ENCODE measurements at places on chromosomes 13 and 19.

- no peak for DNase-seq
Observed at GRCh38 chr19:16649734-16650133, 10.2 kb downstream of the SMIM7 start.

DNA sequence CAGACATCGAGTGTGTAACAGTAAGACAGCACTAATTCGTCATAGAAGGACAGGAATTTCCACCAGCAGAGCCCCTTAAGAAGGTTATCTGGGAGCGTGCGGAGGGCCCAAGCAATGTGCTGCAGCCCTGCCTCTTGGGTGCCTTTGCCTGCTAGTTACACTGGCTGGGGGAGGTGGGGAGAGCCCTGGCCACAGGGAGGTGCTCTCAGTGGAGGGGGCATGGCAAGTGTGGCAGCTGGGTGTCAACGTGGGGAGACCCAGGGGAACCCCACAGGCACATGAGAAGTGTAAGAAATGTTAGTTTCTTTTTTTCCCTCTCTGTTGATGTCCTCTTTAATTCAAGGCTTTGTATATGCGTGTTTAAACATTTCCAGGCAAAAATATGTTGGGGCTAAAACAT is 50.9 kb upstream of the TMTC4 start:
- DNase-seq, result no peak

- DNase-seq, result no peak
Observed at GRCh38 chr19:34494601-34495000, 13.0 kb downstream of the WTIP start.

- no peak for DNase-seq
Observed at GRCh38 chr13:111850458-111850857, 216.5 kb upstream of the SOX1 start.

- DNase-seq, result no peak
Observed at GRCh38 chr19:54188215-54188871, 1.0 kb downstream of the MBOAT7 start.

- DNase-seq, result no peak
Observed at GRCh38 chr19:46791944-46792343, 3.5 kb upstream of the SLC1A5 start.

DNA sequence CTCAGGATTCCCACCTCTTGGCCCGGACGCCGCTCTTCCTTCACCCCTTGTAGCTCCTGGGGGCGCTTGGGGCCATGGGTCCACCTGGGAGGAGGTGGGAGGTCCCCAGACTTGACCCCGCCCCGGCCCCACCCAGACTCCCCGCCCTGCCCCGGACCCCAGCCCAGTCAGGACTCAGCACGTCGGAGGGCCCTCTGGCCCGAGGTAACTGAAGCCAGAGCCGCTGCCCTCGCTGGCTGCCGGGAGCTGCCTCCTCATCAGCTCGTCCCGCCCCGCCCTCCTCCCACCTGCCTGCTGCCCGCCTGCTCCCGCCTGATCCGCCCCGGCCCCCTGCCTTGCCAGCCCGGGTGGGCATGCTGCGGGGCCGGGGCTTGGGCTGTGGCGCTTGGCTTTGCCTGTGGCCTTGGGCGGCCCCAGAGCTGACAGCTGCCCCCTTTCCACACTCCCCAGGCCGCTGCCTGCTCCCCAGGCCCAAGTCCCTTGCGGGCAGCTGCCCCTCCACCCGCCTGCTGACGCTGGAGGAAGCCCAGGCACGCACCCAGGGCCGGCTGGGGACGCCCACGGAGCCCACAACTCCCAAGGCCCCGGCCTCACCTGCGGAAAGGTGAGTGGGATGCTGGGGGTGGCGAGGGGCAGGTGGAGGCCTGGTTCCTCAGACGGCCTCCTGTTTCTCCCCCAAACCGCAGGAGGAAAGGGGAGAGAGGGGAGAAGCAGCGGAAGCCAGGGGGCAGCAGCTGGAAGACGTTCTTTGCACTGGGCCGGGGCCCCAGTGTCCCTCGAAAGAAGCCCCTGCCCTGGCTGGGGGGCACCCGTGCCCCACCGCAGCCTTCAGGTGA is 9.4 kb downstream of the ARHGAP33 start:
- no peak for DNase-seq

- DNase-seq, result no peak
Observed at GRCh38 chr13:88461272-88462009, 790.3 kb downstream of the SLITRK5 start.

- peak; percentile 21 for DNase-seq
Observed at GRCh38 chr19:1136201-1136600, 32.4 kb downstream of the GPX4 start.

GRCh38 chr19:11324748-11325389 is 14.6 kb downstream of the RAB3D start:
- no peak for DNase-seq

DNA sequence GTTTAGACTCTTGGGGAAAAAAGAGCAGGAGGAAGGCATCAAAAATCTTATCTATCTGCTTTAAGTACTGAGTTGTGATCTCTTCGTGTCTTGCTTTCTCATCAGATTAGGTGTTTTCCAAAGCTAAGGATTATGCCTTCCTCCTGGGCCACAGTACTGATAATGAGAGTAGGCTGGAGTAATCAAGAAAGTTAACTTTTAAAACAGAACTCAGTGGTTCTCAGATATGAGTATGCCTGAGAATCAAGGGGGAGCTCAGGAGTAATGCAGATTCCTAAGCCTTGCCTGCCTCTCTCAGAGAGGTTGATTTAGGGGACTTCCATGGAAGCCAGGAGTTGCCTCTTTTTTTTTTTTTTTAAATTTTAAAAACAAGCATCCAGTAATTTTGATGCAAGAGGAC is 23.5 kb downstream of the CDADC1 start:
- DNase-seq, result no peak

GRCh38 chr13:29605860-29606526 is 10.5 kb upstream of the SLC7A1 start:
- DNase-seq, result no peak

- DNase-seq, result peak; percentile 67
Observed at GRCh38 chr19:1568320-1569019, at the start of gene MEX3D. Gene MEX3D (minus strand): TSS chr19:1568325. CDS start chr19:1568058, 267 bp downstream.

DNA sequence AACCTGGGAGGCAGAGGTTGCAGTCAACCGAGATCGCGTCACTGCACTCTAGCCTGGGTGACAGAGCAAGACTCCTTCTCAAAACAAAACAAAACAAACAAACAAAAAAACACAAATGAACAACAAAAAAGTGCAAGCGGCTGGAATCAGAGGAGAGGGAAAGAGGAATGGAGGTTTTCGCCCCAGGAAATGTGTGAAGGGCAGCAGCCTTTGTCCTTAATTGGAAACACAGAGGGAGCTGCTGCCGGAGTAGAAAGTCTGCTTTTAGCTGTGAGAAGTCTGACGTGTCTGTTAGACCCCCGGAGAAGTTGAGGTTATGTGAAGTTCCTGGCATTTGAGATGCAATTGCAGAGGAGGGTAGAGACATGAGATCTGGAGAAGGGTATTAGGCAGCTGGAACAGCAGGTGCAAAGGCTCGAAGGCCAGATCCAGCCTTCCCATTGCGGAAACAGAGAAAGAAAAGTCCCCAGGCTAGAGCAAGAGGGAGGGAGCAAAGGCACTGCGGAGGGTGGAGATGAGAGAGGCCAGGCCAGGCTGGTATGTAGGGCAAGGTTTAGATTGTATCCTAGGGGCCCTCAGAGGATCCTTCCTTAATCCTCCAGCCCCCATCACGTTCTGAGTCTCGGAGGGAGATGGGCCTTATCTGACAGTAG is 473 bp downstream of the TMIGD2 start:
- no peak for DNase-seq

DNA sequence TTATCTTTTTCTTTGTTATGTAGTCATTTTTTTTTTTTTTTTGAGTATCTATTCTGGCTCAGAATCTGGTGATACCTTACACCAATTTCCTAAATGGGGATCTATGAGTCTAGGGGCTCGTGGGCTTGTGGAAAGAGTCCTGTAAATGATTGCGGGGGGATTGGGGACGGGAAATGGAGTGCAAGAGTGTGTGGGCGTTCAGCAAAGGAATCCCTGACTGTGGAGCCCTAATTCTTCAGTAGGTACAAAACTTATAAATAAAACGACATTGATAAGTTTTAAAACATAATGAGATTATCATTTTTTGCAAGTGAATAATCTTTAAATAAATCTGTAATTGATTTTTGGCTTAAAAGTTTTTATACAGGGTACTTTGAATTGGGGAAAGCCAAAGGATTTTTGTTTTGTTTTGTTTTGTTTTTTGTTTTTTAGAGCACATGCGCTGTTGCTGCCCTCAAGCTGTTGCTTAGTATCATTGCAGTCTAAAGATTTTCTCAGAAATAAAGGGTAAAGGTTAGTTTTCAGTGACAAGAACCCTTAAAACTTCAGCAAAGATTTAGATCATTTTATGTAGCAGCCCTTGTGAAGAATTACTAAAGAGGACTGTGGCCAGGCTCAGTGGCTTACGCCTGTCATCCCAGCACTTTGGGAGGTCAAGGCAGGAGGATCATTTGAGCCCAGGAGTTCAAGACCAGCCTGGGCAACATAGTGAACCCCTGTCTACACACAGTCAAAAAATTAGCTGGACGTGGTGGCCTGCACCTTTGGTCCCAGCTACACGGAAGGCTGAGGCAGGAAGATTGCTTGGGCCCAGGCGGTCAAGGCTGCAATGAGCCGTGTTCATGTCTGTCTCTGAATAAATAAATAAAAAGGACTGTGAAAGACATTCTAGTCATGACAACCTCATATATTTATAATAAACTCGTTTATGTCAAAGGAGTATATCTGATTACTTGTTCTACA is 1.7 kb downstream of the ERCC5 start:
- DNase-seq, result peak; percentile 35

- DNase-seq, result no peak
Observed at GRCh38 chr19:28377077-28377476, 835.9 kb downstream of the UQCRFS1 start.

- no peak for DNase-seq
Observed at GRCh38 chr13:99356262-99357091, 49.3 kb upstream of the GPR183 start.

- no peak for DNase-seq
Observed at GRCh38 chr13:60148918-60149317, 14.8 kb downstream of the DIAPH3 start.

- DNase-seq, result no peak
Observed at GRCh38 chr19:19568802-19569756, 31.0 kb downstream of the CILP2 start.

DNA sequence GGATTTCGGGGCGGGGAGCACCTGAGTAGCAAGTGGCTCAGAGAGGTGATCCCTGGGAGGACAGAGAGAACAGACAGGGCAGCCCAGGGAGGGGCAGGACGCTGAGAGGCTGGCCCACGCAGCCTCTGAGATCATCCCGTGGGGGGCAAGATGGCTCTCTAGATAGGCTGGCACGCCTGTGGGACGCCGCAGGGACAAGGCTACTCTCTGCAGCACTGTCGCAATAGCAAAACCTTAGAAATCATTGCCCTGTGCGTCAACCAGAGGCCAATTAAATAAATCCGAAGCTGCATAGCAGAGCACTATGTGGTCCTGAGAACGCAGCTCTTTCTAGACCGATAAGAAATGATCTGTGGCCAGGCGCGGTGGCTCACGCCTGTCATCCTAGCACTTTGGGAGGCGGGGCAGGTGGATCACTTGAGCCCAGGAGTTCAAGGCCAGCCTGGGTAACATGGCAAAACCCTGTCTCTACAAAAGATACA is 5.1 kb downstream of the PEX11G start:
- DNase-seq, result no peak

All from right kidney (tissue), 9 donors.